Right lobe of liver (tissue), 6 donors: ENCODE measurements at places on chromosomes 1 and 21. TPM values are rescaled to one million over a fixed set of nuclear protein-coding genes. Genes with fewer than 3 reads are reported as not detected.

MAP1LC3C gene
- total RNA-seq: not detected

GRCh38 chr1:114087495-114087894, 66.2 kb downstream of the SYT6 start:
- DNase-seq: no peak

DNA sequence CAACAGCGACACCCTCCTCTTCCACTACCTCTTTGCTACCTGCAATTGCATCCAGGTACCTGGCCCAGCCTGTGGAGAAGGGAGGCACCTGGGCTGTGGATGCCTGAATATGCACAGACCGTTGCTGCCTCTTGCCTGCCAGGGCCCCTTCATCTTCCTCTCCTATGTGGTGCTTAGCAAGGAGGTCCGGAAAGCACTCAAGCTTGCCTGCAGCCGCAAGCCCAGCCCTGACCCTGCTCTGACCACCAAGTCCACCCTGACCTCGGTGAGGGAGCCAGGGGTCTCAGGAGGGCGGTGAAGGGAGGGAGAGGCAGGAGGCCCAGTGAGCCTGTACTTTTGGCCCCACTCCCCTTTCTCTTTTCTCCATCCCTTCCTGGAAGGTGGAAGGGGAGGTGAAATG, 11.5 kb downstream of the PSRC1 start:
- DNase-seq: no peak

- no peak for DNase-seq
These were observed 135.7 kb upstream of the RUNX3 start for GRCh38 chr1:25065795-25066238.

DNA sequence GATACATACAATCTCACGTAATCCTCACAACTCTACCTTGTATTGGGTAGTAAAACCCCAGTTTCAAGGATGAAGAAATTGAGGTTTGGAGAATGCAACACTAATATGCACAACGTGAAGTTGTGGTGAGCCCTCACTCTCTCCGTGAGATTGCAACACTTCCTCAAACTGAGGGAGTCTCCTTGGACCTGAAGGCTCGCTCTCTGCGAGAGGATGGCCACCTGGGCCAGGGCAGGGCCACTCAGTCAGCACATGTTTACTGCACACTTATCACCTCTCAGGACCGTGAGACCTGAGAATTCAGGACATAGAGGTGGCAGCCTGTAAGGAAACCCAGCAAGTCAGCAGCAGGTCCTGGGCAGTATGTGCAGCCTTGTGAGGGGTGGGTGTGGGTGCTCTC, 8.7 kb downstream of the SH3BP5L start:
- DNase-seq: no peak

DNAJC28 gene
- 1.8 TPM for total RNA-seq

USH2A gene
- total RNA-seq: 0.19 TPM

- no peak for DNase-seq
These were observed 146.2 kb downstream of the DAB1 start for GRCh38 chr1:57277681-57278080.

PLPP3 gene
- total RNA-seq: 47.8 TPM

SLC44A3 gene
- 8.7 TPM for total RNA-seq

DNA sequence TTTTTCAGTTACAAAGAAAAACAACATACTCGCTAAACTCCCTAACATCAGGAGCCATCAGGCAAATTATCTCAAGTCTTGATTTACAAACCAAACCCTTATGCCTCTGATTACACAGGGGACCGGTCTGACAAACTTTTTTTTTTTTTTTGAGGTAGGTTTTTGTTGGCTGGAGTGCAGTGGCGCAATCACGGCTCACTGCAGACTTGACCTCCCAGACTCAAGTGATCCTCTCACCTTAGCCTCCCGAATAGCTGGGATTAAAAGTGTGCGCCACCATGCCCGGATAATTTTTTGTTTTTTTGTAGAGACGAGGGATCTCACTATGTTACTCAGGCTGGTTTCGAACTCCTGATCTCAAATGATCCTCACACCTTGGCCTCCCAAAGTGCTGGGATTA, 3.8 kb upstream of the MIIP start:
- DNase-seq: no peak

DNA sequence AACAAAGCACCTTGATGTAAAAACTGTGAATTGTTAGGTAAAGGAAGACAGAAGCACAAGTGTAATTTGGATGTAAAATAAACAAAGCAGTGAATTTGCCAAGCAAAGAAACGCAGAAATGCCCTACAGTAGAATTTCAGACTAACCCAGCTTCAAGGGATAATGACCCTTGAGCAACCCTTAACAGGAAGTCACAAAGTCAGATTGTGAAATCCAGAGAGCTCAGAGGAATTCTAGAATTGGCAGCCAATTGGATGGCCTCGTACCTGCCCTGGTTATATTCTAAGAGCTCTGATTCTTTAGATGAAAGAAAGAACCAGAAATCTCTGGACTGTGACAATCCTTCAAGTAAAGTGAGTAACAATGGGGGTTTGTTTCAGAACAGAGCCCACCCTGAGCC, 152.7 kb upstream of the CHRM3 start:
- DNase-seq: no peak
